ENCODE measurements at places on chromosomes 7 and 10.

GRCh38 chr7:6279341-6279740 lies 6.9 kb upstream of the CYTH3 start:
- no peak for DNase-seq

DNA sequence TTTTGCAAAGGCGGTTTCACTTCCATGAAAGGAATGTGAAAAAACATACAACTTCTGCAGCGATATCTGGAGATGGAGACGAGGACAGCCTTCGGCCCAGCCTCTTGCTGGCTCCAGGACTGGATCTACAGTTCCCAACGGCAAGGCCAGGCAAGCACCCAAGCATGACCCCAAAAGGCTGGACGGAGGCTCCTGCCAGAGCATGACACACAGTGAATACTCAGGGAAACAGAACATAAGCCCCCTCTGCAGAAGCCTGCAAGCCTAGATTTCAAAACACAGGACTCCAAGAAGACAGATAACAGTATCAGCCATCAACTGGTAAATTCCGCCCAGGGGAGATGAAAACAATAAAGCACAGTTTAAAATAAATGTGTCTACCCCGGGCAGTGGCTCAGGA lies 3.3 kb upstream of the LRRC27 start:
- no peak for DNase-seq

GRCh38 chr7:45186261-45186813 lies 28.7 kb downstream of the RAMP3 start:
- no peak for DNase-seq

GRCh38 chr7:32379510-32380112 lies 110.6 kb downstream of the LSM5 start:
- no peak for DNase-seq

GRCh38 chr10:129193148-129193547 lies 273.9 kb upstream of the MGMT start:
- no peak for DNase-seq

GRCh38 chr7:133364959-133365690 lies 112.2 kb downstream of the EXOC4 start:
- no peak for DNase-seq

DNA sequence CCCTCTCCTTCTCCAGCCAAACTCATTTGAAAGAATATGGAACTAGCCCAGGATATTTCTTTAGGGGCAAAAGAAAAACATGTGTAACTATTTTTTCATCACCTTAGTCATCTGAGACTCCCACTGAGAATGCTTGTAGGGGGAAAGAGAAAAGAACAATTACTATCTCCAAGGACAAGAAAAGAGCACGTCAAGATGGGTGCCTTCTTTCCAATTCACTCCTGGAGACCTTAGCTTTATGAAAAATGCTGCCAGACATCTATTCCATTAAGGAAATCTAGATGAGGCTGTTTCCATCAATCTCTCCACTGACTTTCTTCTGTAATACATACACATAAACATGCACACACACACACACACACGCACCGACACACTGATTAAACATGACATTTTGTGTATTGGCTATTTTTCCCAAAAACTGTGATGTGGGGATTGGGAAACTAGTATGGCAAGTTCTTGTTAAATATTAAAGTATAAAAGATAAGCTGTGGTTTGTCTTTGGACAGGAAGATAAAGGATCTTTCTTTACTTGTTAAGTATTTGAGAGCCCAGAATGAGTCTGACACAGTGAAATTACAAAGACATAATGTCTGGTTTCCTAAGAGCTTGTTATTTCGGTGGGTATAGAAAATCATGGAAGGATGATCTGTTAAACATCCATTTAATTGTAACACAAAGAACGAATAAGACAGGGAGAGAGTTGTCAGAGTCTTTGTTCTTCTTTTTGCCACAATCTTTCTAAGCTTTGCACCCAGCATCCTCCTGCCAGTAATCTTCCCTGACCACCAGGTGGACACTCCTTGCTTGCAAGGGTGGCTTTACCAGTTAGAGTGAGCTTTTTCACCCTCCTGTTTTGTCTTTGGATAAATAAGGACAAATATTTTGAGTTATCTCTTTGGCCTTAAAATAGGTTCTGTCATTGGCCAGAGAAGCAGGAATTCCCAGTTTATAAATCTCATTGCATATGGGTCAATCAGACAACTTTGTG lies 177.3 kb upstream of the TMEM72 start:
- peak; percentile 6 for DNase-seq

DNA sequence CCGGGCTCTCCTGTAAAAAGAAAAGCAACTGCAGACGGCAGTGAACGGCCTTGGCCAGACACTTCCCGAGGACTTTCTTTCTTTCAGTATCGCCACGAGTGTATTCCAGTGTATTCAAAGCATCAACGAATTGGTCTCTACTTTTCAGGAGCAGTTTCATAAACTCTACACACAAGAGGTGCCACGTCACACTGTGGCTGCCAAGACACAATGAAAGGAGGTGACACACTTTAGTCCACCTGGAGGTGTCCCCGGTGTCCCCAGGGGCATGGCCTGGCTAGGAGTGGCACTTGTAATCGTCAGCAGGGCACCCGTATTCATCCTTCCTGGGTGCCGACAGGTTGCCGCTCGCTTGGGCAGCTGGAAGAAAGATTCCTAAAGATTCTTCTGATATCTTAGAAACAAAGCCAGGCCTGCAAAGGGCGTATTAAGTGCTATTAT lies 5.0 kb downstream of the TNS3 start:
- DNase-seq, result no peak

GRCh38 chr7:100896732-100897608 lies 1.3 kb upstream of the ACHE start:
- no peak for DNase-seq

GRCh38 chr10:97766996-97767924 lies 4.5 kb downstream of the SFRP5 start:
- no peak for DNase-seq

- DNase-seq, result no peak
Measured at GRCh38 chr10:129522041-129522585, 55.1 kb downstream of the MGMT start.

DNA sequence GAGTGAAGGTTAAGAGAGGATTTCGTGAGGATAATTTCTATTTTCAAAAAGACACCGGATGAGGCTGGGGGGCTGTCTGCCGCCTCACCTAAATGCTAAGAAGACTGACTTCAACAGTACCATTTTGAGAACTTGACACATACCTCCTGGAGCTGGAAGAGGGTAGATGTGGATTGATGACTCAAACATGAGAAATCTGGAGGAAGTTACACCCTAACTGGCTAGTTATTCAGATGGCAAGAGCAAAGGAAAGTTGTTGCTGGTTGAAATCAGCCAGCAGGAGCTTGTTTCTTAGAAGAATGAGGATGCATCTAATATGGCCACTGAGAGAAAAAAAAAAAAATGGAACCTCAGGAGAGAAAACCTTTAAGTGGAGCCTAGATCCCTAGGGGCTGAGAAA lies 76.2 kb upstream of the KIAA1217 start:
- DNase-seq, result no peak

DNA sequence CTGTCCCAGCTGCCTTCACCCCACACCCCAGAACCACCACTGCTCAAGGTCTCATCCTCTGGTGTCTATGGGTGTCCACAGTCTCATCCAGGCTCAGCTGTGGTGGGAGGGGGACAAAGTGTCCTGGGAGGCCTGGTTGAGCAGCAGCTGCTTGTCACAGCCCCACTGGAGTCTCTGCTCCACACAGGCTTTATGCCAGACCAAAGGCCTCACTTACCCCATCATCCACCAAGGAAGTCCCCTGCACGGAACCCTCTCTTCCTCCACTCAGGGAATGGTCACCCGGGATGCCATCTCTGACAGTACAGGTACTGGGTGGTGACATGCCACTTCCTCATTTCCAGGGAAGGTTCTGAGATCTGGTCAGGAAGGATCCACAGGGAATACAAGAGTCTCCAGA lies 925.4 kb upstream of the ZNF722 start:
- DNase-seq, result no peak

- no peak for DNase-seq
Measured at GRCh38 chr10:62626817-62627216, 177.7 kb upstream of the ADO start.

- DNase-seq, result no peak
Measured at GRCh38 chr7:137578541-137578940, 235.0 kb upstream of the PTN start.

DNA sequence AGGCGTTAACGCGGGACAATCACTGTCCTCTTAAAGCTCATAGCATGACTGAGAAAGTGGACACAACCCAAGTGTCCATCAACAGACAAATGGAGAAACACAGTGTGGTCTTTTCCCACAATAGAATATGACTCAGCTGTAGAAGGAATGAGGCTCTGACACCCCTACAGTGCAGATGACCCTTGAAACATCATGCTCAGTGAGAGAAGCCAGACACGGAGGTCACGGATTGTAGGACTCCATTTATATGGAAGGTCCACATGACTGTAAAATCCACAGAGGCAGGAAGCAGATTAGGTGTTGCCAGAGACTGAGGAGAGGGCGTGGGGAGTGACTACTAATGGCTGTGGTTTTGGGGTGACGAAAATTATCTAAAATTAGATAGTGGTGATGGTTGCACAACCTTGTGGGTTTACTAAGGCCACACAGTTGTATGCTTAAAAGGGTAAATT lies 6.1 kb upstream of the NCAPG2 start:
- DNase-seq, result no peak

- DNase-seq, result no peak
Measured at GRCh38 chr7:99014113-99014985, 129.6 kb downstream of the SMURF1 start.

- DNase-seq, result no peak
Measured at GRCh38 chr10:92847202-92847864, 987 bp upstream of the EXOC6 start.

- DNase-seq, result no peak
Measured at GRCh38 chr7:151517601-151518104, 2.0 kb downstream of the RHEB start.

DNA sequence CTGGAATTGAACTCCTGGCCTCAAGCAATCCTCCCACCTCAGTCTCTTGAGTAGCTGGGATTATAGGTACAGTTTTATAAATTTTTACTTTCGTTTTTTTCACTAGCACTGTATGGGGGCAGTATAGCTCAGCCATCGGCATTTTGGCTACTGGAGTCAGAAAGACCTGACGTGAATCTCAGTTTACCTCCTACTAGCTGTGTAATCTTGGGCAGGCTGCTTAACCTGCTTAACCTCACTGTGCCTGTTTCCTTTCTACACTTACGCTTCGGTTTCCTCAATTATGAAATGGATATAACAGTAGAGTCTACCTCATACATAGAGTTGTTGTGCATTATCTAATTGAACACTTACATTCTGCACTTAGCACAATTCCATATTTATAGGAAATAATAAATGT lies 16.7 kb downstream of the STN1 start:
- no peak for DNase-seq

DNA sequence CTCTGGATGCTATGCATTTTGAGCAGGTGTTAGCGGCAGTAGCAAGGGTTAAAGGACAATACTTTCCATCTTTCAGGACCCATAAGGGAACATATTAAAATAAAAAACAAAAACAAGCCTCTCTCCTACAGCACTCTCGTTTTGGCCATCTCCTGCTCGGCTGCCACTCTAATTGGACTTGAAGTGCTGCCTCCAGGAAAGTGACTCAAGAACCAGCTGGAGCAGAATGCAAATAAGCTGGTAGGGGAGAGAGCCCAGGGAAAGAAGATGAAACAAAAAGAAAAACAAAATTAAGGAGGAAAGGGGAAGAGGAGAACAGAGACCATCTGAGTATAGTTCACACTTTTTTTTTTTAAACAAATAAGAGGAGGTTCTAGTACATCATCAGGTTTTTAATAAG lies 65.6 kb downstream of the HBP1 start:
- no peak for DNase-seq

DNA sequence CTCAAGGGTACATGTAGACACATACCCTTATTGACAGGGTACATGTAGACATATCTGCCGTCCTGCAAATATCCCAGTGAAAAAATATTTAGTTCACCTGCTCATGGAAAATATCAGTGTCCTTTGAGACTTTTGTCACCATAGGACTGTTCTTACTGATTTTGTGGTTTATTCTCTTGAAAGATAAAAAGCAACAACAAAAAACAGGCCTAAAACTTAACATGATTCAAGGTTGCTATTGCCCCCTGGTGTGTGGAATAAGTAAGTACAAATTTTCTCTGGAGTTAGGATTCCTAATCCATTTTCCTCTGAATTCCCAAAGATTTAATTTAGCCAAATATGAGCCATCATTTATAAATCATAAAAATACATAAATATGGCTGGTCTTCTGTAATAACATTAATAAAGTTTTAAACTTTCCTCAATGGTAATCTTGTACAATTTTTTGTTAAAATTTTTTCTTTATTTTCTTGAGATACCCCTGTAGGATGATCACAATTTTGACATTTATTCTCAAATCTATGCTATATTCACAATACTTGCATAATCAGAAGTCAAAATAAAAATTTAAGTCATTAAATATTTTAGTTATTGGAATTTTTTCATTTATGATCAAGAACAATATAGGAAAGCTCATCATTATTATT lies 741.4 kb upstream of the POT1 start:
- DNase-seq, result peak; percentile 53

DNA sequence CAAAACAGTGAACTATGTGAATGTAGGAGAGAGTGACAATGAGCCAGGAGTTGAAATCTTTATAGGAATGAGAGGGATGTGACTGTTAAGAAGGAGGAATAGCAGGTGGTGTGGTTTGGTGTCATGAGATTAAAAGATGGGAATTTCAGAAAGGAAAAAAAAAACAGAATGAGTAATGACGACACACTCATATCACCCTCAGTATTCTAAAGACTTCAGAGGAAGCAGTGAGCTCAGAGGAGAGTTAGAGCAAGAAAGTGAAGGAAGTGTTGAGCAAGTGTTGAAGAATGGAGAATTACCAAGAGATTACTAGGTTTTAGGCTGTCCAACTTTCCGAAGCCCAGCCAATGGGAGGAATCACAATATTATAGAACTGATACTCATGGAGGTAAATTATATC lies 220.5 kb upstream of the HGF start:
- DNase-seq, result no peak

- DNase-seq, result peak; percentile 77
Measured at GRCh38 chr7:101602484-101603241, 26.4 kb downstream of the MYL10 start.

DNA sequence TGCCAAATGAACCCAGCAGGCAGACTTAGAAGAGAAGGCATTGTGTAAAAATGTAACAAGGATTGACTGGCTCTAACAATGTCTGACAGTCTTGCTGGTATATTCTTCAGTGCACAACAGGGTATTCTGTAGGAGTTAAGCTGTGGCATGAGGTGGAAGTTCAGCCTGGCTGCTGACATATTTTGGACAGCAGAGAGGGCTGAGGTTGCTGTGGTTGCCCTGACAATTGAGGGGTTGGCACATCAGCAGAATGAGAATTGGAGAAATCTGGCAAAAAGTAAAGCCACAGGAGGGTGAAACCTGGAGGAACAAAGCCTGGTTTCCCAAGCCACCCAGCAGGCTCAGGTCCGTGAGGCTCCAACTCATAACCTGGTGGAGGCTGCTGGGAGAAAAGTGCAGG lies 220.2 kb downstream of the JAZF1 start:
- no peak for DNase-seq

- DNase-seq, result no peak
Measured at GRCh38 chr10:1499359-1499957, 237.9 kb downstream of the ADARB2 start.

GRCh38 chr10:131569851-131570715 lies 258.6 kb upstream of the TCERG1L start:
- DNase-seq, result no peak
